ENCODE measurements at places on chromosomes 12 and 14.
A peak's percentile ranks its signal among the peaks of the same experiment; 100 is the strongest.

DNA sequence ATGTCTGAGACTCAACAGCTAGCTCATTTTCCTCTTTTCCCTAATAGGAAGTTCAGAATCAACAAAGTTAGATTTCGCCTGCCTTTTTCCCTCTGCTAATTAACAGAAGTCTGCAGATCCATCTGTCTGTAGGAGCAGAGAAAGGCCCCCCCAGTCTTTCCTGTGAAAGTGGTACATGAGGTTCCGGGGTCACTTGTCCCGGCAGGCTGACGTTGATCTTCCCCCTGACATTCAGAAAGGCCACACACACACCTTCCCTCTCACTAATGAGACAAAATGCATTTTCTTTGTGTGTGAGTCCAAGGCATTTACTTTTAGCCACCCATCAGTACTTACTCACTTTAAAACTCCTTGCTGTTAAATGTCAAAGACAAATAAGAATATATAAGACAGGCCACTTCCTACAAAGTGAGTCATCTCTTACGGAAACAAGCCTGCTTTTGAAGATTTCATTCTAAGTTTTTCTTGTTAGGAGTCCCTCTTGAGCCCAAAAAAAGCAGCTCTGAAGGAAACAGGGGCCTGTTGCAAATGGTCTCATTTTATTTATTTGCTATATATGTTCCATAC lies 138.7 kb downstream of the TTC7B start:
- no peak for DNase-seq

GRCh38 chr12:94615260-94616181 lies 34.8 kb downstream of the TMCC3 start:
- DNase-seq: no peak

- DNase-seq: no peak
Measured at GRCh38 chr12:4190366-4191063, 83.0 kb upstream of the CCND2 start.

DNA sequence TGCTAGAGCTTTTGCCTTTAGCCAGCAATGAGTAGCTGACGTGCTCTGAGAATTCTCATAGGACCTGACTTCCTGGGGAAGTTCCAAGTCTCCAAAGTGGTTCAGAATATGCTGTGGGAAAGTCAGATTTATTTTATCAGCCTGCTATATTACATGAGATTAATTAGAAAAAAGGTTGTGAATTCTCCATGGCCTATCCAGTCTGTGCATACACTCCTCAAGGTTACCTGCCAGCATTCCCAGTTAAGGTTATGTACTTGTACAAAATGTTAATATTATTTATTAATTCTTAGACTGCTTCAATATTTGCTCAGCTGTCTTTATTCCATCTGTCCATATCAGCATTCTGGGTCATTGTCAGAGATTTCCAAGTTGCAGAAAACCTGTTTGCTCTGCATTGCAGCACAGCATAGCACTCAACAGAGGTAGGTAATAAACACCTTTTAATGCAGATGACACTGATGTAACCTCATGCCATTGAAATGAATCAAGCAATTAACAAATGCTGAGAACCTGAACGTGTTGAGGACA lies 2.7 kb upstream of the SEL1L start:
- DNase-seq: no peak

- no peak for DNase-seq
Measured at GRCh38 chr14:63726499-63726898, 1.4 kb downstream of the SGPP1 start.

- DNase-seq: no peak
Measured at GRCh38 chr12:97559267-97559666, 96.7 kb downstream of the RMST start.

DNA sequence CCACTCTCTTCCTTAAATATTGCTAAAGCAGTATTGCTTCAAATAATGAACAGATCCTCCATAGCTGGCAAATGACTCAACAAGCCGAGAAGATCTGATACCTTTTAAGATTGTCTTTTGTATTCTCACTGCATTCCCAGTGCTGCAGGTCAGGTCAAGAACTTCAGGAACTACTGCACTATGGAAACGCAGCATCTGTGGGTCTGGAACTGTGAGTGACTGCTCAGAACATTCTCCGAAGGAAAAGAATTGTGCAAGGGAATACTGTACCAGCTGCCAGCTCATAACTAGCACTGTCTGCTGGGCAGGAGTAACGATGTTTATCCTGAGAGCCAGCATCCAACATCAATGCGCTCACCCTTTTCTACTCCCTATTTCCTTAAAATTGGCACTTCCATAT lies 348.0 kb upstream of the SOX5 start:
- no peak for DNase-seq

GRCh38 chr12:32107359-32108267 lies 966 bp downstream of the BICD1 start:
- no peak for DNase-seq

DNA sequence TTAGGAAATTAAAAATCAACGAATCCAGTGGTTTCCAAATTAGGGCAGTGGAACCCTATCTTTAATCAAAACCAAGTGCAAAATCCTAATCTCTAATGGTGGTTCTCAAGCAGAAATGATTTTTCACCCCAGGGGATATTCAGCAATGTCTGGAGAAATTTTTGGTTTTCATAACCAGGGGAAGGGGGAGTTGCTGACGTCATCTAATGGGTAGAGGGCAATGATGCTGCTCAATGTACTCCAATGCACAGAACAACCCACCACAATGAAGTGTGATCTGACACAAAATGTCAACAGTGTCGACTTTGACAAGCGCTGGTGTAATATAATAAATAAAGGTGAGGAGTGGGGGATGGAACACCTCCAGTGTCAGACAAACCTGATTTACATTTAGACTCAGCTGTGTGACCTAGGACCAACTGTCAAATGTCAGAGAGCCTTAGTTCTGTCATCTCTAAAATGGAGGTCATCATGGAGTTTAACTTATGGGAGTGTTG lies 81.5 kb downstream of the CMKLR1 start:
- DNase-seq: no peak

- DNase-seq: no peak
Measured at GRCh38 chr14:50516091-50516490, 16.3 kb downstream of the MAP4K5 start.

DNA sequence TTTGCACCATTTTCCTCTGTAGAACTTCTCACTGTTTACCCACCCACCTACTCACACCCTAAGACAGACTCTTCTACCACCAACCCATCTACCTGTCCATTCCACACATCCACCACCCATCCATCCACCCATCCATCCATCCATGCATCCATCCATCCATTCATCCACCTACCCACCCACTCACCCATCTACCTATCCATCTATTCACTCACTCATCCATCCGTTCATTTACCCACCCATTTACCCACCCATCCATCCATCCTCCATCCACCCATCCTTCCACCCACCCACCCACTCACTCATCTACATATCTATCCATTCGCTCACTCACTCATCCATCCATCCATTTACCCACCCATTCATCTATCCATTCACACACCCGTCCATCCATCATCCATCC lies 15.1 kb downstream of the PLBD2 start:
- no peak for DNase-seq

GRCh38 chr12:132700212-132700822 lies 10.3 kb upstream of the PGAM5 start:
- DNase-seq: no peak

DNA sequence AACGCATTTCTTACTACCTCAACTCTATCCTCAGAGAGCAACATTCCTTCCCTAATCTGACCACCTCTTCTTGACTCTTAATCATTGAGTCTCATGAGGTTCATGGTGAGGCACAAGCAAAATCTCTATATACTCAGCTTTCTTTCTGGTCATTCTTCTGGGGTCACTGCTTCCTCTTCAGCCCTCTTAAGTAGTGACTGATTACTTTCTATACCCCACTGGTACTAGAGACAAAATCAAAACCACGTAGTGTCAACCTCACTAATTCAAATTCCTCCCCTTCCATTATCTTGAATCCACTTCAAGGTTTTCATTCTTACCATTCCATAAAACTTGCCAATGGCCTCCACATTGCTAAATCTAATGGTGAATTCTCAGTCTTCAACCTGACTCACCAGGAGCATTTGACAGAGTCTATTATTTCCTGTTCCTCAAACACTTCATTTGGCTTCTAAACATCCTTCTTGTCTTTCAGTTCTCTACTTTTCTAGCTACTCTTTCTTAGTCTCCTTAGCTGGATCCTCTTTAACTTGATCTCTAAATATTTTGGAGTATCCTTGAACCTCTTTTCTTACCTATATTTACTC lies 6.8 kb downstream of the WDHD1 start:
- DNase-seq: no peak

GRCh38 chr14:68607867-68608573 lies 184.8 kb downstream of the ZFP36L1 start:
- DNase-seq: no peak

- DNase-seq: no peak
Measured at GRCh38 chr12:118840399-118840798, 140.9 kb upstream of the SRRM4 start.

DNA sequence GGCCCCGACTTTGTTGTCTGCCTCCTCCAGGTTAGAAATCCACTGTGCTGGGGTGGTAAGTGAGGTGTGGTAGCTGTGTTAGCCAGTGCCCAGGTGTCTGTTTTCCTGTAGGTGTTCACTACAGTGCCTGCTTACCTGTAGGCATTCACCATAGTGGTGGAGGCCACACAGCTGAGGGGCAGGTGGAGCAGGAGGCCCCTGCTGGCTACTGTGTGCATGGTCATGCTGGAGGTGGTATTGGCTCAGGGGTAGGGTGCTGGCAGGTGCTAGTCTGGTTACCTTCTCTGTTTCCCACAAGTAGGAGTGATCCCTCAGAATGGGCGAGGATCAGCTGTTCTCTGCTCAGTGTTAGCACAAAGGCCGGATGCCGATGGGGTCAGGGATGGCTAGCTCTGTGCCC lies 217.3 kb downstream of the SYT10 start:
- DNase-seq: no peak

GRCh38 chr12:123951467-123951866 lies 21.2 kb downstream of the CCDC92 start:
- no peak for DNase-seq

- DNase-seq: no peak
Measured at GRCh38 chr12:104712477-104712876, 245.6 kb downstream of the SLC41A2 start.

- DNase-seq: no peak
Measured at GRCh38 chr14:103110681-103111231, 12.5 kb upstream of the TNFAIP2 start.

GRCh38 chr12:111056618-111057521 lies 136.5 kb upstream of the MYL2 start:
- DNase-seq: peak; percentile 43

- no peak for DNase-seq
Measured at GRCh38 chr12:29739279-29739991, 44.3 kb downstream of the TMTC1 start.

DNA sequence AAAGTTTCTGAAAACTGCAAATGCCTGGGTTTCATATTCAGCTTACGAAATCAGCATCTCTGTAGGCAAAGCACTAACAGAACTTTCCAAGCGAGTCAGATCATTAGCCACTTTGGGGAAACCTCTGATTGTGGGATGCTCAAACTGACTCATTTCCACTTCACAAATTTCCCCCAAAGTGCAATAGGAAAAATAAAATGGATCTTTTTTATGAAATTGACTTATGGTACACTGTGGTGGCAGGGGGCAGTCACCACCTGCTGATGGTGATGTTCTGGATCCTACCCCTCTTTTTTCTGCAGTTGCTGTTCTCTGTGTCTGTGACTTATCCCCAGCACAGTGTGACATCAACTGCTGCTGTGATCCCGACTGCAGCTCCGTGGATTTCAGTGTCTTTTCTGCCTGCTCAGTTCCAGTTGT lies 5.6 kb downstream of the TCTN1 start:
- DNase-seq: no peak

- DNase-seq: peak; percentile 54
Measured at GRCh38 chr12:98397323-98398105, 117.9 kb upstream of the TMPO start.

DNA sequence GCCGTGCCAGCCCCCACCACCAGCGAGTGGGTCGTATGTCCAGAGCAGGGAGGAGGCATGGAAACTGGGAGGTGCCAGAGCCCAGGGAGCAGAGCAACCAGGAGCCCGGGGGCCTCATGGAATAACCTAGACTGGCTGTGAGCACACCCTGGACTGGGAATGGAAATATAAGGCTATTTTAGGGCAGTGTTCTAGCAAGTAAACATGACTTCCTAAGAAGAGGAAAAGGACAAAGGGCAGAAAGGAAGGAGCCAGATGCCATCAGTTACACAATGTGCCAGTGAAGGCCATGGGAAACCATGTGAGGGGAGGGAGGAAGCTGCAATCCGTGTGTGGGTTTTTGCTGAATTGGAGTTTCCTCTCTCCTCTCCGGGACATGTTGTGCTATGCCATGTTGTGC lies 18.7 kb upstream of the CPM start:
- no peak for DNase-seq

GRCh38 chr12:14913381-14913781 lies 25.0 kb downstream of the ERP27 start:
- DNase-seq: no peak

DNA sequence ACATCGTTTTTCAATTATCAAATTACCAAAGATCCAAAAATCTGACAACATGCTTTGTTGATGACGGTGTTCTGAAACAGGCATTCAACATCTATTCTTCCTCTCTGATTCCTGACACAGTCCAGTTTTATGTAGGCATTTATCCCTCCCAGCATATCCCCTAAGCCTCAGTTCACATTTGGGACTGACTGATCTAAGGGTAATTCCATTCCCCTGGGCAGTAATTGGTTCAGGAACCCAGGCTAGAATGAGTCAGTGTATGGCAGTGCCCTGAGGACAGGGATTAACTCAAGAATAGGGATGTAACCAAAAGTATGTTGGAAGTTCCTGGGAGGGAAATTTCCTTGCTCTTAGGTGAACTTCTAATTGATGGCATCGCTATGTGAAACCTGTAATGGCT lies 10.3 kb upstream of the PCNX1 start:
- no peak for DNase-seq

- DNase-seq: no peak
Measured at GRCh38 chr14:76769636-76770292, 8.5 kb downstream of the VASH1 start.

DNA sequence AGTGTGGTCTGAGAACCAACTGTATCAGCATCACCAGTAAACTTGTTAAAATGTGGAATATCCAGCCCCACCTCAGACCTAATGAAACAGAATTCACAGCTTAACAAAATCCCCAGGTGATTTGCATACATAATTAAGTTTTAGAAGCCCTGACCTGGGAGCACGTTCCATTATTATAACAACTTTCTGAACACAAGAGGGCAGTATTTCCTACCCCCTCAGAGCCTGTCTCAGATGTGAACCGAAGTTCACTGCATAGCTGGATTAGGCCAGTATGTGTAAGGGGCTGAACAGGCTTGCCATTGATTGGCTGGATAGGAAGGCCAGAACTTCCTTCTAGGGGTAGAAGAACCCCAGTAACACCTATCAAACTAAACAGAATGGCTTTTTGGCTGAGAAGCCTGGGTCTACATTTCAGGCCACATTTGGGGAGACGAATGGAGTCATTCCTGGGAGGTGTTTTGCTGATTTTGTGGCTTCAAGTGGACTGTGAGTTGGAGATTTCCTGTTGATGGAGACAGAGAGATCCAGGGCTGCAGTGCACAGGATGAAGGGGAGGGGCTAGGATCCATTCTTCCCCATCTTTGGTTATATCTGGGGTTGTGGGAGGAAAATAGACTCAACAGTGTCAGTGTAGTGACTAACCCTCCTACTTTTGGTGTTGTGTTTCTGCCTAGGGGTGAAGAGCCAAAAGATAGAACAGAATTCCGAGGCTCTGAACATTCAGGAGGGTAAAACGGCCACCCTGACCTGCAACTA lies 94.7 kb upstream of the OR4E1 start:
- DNase-seq: no peak

- no peak for DNase-seq
Measured at GRCh38 chr12:122018457-122018856, 3.2 kb upstream of the BCL7A start.

Measured in activated naive CD4-positive, alpha-beta T cell (primary cell).